Stimulated activated CD4-positive, alpha-beta T cell treated with anti-CD3 and anti-CD28 coated beads, TNF-alpha, amount 100 ng/mL, for 24 hours (primary cell): ENCODE measurements at places on chromosomes 5 and 9.

- no peak for DNase-seq
These were observed 3.3 kb upstream of the LHX2 start for GRCh38 chr9:124008303-124008693.

GRCh38 chr9:132487351-132487791 lies 77.4 kb downstream of the CFAP77 start:
- no peak for DNase-seq

DNA sequence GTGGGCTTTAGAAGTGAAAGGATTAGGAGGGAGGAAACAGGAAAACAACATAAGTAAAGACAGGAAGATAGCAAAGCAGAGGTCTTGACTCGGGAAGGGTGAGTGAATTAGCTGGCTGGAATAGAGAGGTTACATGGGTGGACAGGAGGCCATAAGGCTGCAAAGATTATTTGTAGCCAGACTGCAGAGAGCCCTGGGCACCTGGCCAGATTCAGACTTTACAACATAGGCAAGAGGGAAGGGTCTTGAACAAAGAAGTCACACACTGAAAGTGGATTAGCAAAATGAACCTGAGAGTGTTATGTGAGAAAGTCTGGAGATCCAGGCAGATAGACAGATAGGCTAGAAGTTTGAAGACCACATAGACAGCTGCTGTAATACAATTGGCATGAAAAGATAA lies 29.7 kb upstream of the CER1 start:
- no peak for DNase-seq

- no peak for DNase-seq
These were observed 4.5 kb downstream of the ELAVL2 start for GRCh38 chr9:23821375-23822181.

DNA sequence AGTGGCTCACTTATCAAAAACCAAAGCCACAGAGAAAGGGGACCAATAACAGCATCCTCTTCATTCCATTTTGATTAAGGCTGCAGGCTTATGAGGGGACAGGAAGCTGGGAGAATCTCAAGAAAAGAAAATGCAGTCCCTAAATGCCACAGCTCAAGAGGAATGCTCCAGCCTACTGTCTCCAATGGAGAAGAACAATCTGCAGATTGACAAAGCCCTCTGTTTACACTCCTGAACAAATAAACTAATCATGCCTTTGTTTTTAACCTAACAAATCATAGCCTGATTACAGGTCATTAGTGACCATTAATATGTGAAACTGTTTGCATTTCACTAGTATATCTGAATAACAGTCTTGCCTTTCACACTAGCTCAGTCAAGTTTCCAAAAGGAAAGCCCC lies 26.5 kb downstream of the PPP2R2B start:
- DNase-seq = no peak

GRCh38 chr5:110338341-110339083 lies 388.0 kb downstream of the TMEM232 start:
- no peak for DNase-seq

DNA sequence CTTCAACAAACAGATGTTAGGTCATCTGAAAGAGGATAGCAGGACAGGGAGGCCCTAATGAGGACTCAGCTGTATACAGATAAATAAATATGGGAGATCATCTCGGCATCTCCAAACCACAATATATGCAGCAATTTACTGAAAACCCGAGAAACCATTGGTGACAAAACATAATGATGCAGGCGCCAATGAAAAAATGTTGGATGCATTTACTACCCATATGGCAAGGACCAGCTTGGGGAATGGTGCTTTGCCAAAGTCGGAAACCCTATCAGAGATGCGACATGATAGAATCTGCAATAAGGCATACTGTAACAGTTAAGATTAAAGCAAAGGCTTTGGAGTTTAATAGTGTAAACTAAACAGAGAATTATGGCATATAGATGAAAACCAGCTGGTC lies 92.0 kb downstream of the SNCAIP start:
- no peak for DNase-seq

DNA sequence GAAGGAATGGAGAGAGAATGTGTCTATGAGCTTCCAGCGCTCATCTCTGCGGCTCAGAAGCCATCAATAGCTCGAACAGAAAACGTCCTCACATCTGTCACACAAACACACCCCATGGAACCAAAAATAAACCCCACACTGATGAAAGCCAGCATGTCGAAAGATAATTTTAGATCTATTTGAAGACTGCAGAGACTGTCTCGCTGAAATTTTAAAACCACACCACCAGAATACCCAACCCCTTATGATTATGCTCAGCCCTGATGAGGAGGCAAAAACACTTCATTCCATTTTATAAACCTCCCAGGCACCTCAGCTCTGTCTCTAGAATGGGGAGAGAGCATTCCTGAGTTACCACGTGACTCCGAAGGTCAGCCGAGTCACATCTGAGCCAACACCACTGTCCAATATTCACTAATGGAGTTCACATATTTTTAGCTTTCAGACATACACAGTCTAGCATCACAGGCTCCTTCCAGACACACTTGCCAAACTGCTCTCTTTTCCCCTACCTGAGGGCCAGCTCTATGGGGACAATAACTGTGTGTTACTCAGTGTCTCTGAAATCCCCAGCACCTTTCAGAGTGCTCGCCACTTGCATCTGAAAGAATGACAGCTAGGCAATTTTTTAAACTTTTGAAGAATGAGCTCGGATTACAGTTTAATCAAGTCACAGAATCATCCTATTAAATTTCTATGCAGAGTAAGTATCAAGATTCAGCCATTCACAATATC lies 63.2 kb downstream of the SERINC5 start:
- no peak for DNase-seq

DNA sequence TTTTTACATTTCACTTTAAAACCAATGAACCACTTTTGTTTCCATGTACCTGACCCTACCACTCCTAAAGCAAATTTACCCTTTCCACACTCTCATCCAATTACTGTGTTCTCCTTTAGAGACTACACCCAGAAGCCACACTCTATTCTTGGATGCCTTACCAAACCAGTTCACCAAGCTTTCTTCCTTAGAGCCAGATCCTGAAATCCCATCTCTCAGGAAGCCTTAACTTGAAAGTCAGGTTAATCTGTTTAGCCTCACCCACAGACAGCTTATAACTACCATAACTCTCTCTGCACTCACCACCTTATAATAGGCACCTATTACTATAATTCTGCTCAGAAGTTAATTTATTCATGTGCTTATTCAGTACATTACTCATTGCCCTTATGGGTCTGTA lies 4.3 kb downstream of the CSNK1A1 start:
- no peak for DNase-seq

GRCh38 chr9:115254287-115255180 lies 136.6 kb upstream of the TNC start:
- DNase-seq = no peak

DNA sequence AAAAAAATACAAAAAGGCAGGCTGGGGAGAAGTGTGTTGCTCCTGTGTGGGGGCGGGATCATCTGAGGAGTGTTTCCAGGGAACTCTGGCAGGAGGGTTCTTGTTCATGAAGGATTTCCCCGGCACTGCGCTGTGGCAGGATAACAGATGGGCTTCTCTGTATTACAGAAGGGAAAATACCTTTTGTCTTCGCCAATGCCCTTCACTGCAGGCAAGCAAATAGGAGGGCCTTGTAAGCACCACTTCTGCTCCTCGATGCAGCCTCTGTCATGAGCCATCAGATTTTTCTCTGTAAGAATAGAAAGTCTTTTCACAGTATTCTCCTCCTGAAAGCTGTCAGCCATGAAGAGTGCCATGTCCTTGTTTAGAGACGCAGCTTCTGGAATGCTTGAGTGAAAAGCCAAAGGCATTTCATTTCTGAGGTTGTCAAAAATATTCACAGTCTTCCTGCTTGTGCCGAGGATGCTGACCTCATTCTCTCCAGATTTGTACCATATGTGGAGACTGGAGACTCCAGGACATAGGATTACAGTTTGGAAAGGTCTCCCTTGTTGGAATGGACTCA lies 294.0 kb downstream of the YTHDC2 start:
- no peak for DNase-seq

- DNase-seq = no peak
These were observed 1018.9 kb upstream of the ARRDC3 start for GRCh38 chr5:92402045-92402444.

GRCh38 chr9:86734771-86735170 lies 212.5 kb downstream of the GAS1 start:
- DNase-seq = no peak

DNA sequence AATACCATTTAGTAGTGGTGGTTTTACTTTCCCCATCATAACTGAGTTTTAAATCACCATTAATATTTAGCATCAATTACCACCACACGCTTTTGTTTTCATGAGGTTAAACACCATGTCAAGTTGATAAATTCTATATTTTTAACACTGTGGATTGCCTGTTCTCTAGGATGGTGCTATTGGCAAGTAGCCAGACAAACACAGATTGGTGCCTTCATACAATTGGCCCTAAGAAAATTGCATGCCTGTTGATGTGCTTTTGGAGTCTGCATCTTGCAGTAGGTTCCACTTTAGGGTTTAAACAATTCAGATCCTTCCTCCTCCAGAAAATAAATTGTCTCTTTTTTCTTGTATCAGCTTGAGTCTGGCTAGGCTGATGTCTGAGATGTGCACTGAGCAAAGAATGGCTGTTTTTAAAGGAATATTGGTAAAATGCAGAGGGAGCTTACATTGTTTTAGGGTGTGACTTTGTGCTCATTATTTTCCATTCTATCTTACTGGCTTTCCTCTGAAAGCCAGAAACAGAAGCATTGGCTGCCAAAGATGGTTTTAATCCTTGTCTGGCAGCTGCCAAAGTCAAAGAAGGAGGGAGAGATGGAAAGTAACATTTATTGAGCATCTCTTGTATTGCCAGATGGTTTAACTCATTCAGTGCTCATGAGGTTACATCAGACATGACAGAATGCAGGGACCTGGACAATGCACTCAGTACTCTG lies 19.6 kb upstream of the MAN2A1 start:
- no peak for DNase-seq

- DNase-seq = no peak
These were observed 4.3 kb upstream of the TRIO start for GRCh38 chr5:14138608-14139540.

DNA sequence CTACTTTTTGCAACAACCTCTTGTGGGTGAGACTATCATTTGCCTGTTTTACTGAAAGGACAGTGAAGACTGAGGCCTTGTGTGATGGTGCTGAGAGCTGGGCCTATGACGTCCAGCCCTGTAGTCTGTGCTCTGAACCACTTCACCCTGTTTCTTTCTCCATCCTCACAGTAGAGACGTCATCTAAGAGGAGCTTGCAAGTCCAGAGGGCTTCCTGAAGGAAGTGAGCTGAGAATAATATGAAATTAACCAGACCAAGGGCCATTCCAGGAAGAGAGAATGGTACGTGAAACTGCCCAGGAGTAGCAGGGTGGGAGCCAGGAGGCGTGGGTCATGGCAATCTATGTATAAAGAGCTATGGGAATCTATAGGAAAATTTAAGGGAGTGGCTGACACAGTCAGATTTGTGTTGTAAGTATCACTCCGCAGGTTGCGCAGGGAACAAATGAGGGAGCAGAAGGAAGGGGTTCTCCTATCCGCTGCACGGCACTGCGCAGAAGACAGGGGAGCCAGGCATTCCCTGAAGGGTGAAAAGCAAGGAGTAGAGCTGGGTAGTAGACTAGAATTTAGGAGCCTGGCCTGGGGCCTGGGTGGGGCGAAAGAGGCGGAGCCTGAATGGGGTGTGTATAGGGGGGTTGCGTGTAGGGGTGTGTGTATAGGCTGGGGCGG lies 596 bp upstream of the FGFR4 start:
- DNase-seq = no peak

GRCh38 chr5:173786286-173787187 lies 101.6 kb upstream of the CPEB4 start:
- no peak for DNase-seq

- DNase-seq = no peak
These were observed 19.6 kb downstream of the KDM4C start for GRCh38 chr9:6777213-6777902.

GRCh38 chr9:98943682-98944056 lies at the start of gene COL15A1:
TSS of gene COL15A1 (plus strand) at chr9:98943907. CDS start at chr9:98944062, 155 bp downstream.
- DNase-seq = no peak

- no peak for DNase-seq
These were observed 77.6 kb upstream of the SARDH start for GRCh38 chr9:133815781-133816180.

DNA sequence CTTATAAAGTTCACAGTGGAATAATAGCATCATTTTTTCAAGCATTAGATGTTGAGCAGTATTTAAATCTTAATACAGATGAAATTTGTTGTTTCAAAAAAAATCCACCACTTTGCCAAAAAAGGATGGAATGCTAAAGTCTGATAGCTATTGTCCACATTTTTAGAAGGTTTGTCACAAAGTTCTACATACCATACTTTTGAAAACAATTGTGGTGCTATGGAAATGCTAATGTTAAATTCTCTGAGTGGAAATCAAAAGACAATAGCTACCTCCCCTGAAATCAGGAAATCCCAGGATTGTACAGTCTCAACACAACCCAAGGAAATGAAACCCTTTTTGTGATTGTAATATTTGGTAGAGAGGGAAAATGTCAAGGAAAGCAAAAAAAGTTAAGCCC lies 19.3 kb upstream of the GRAMD2B start:
- no peak for DNase-seq

GRCh38 chr5:135038205-135038812 lies 4.3 kb upstream of the PITX1 start:
- DNase-seq = no peak

DNA sequence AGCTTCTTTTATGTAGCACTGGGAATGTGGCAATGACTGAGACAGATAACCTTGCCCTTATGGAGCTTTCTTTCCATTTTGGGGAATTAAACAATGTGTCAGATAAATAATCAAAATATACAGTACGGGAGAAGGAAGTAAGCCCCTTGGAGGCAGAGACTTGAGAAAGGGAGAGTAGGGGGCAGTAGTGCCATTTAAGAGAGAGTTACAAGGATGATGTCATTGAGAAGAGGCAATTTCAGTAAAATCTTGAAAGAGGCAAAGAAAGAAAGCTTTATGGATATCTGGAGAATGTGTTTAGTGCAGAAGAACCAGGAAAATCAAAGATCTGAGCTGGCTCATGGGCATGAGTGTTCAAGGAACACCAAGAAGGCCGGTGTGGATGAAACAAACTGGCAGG lies 77.3 kb downstream of the KCTD16 start:
- DNase-seq = no peak

- no peak for DNase-seq
These were observed 122.1 kb upstream of the SMIM23 start for GRCh38 chr5:171663311-171664085.

- no peak for DNase-seq
These were observed 503.4 kb downstream of the PDE4D start for GRCh38 chr5:59390074-59390659.

DNA sequence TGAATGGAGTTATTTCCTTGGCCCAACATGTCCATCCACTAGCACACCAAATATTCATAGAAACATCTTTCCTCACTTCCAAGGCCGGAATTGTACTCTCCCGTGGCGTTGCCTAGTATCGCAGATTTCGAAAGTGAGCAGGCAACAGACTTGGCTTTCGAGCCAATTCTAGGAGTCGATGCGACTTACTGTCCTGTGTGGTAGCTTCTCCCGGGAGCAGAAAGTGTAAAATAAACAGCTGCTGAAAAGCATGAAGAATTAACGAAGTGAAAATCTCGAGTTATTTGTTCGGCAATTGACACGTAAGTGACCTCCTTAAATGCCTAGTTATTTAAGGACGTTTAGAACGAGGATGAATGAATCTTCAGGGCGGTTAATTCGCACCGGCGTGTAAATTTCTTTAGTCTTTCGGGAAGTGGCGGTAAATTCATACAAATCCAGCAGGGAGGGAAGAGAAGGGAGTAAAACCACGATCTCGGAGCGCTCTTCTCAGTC lies 449 bp upstream of the PCSK5 start:
- DNase-seq = no peak
